CD8-positive, alpha-beta T cell (primary cell): ENCODE measurements at places on chromosomes 7 and 10. TPM values are rescaled to one million over a fixed set of nuclear protein-coding genes. Genes with fewer than 3 reads are reported as not detected.

GRCh38 chr10:72086466-72087391 is 1.6 kb downstream of the SPOCK2 start:
- DNase-seq = peak; percentile 79

GRCh38 chr10:26860102-26860442 is 686 bp downstream of the ABI1 start:
- peak; percentile 16 for DNase-seq

DNA sequence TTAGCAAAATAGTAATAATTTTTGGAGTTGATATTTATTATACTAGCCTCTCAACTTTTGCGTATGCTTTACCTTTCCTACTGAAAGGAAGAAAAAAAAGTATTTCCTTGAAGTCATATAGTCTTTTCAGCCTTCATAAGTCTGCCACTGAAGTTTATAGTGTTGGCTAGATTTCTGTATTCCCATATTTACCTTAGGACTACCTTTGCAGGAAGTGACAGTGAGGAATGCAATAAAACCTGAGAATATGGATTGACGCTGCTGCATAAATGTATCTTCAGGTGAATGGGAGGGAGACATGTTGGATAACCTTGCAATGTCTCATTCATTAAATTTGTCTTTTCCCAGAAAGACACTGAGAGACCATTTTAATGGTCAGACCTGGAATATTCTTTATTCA is 6.6 kb upstream of the LRRTM3 start:
- DNase-seq = no peak

DNA sequence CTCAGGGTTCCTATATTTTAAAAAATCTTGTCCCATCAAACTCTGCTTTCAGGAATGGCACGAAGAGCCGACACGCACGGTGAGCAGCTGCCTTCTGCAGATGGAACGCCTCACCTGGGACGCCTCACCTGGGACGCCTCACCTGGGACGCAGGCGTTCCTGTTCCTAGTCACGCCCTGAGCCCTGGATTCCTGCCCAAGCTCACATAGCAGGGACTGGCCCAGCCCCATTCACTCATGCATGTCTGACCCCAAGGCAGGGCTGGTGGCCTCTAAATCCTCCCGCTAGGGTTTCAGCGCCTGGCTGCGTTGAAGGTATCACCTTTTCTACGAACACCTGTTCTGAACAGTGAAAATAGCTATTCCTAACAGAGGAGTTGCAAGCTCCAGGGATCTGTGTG is 49.8 kb downstream of the CARD11 start:
- DNase-seq = no peak

DNA sequence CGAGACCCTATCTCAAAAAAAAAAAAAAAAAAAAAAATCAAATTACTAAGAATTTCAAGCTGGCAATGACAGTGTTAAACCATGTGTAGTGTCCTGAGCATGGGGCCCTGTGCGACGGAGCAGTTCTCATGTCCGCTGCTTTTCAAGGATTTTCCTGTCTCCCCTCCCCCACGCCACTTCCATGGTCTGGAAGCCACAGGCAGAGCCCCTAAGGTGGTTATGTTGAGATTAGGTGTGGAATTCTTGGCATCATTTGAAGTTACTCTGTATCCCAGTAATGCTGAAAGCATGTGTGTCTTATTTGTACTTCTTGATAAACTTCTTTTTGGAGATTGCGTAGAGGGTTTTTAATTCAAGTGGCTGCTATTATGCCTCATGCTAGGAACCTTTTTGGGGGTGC is 65.2 kb downstream of the PFKFB3 start:
- no peak for DNase-seq

GRCh38 chr7:81349044-81349443 is 420.8 kb downstream of the HGF start:
- DNase-seq = no peak

DNA sequence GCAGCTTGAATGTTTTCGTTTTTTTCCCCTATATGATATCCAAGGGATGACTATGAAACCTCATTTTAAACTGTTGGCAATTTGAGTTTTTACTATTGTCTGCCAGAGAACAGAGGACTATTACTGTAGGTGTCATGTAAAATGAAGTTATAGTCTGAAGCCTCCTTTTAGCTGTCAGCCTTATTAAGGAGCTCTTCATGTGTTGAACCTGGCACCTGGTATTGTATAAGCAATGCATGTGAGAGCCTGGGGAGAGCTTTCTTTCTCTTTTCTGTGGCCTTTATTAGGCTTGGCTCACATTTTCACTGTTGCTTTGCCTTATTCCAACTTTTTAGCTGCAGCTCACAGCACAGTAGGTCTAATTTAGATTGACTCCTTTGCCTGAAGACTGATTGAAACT is 119.1 kb upstream of the FOXP2 start:
- DNase-seq = no peak

DNA sequence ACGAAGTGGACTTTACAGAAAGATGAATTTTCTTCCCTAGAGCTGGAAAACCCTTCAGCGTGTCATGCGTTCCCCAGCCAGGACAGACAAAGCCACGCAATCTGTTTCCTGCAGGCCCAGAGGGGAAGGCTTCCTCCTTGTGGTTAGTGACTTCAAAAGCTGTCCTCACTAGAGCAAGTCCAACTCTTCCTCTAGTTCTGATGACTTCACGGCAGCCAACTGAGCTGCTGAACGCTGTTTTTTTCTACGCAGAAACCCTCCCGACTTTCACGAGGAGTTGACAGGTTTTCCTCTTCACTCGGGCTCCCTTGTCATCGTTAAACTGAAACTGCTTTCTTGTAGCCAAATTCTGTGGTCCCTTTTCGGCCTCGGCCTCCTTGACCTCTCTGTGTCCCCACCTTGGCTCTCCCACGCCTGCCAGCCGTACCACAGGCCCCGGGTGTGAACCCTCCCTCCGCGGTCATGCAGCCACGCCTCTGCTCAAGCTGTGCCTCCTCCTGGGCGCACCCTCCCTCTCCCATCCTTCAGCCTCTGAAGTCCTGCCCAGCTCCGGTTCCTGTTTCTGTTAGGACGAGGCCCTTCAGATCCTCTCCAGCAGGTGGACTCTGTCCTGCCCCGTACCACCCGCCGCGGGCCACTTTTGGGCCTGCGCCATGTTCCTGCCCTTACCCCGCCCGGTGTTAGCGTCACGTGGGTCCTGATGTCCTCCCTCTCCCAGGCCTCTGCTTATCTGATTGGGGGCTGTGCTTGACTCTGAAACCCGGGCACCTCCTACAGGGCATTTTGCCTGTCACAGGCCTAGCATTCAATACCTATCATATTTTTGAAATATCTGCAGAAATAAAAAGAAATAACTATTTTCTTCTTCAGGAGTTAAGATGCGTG is 39.3 kb downstream of the CUX1 start:
- DNase-seq = peak; percentile 78

- DNase-seq = no peak
Observed at GRCh38 chr7:17690030-17690429, 250.3 kb downstream of the SNX13 start.

DNA sequence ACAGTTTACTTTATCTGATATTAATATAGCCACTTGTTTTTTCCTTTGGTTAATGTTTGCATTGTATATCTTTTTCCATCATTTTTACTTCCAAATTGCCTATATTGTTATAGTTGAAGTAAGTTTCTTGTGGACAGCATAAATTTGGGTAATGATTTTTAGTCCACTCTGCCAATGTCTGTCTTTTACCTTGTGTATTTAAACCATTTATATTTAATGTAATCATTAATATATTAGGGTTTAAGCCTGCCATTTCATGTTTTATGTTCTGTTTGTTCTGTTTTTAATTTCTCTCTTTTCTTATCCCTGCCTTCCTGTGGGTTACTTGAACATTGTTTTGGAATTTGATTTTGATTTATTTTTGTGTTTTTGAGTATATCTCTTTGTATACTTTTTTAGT is 12.8 kb upstream of the NOD1 start:
- DNase-seq = no peak

- DNase-seq = no peak
Observed at GRCh38 chr10:125692601-125693523, 9.9 kb upstream of the TEX36 start.

- no peak for DNase-seq
Observed at GRCh38 chr7:29253225-29253624, 58.6 kb downstream of the CHN2 start.

- no peak for DNase-seq
Observed at GRCh38 chr7:150967349-150967748, 10.8 kb downstream of the KCNH2 start.

GRCh38 chr10:101752241-101752640 is 23.7 kb downstream of the FGF8 start:
- DNase-seq = no peak

- DNase-seq = no peak
Observed at GRCh38 chr7:80816806-80817205, 102.0 kb downstream of the SEMA3C start.

- DNase-seq = no peak
Observed at GRCh38 chr10:12740813-12741212, 260.7 kb downstream of the CCDC3 start.

GRCh38 chr7:131955679-131956078 is 399.3 kb upstream of the PODXL start:
- no peak for DNase-seq

- DNase-seq = no peak
Observed at GRCh38 chr7:31345421-31345820, 4.9 kb upstream of the NEUROD6 start.

- no peak for DNase-seq
Observed at GRCh38 chr10:13853854-13854253, 267.1 kb downstream of the PRPF18 start.

DNA sequence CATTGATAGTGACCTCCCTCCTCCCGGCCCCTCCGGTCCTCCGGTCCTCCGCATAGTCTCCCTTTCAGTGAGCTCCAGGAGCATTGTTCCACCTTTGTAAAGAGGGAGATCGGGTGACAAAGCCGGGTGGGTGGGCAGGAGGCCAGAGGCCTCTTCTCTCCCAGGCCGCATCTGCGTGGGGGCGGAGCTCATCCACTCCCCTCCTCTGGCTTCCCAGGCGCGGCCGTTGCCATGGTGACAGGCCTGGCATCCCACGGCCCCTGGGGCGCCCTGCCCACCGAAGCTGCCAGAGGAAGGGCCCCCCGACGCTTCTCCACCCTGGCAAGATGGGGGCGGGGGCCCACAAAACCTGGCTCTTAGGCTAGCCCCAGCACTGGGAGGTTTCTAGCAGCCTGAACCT is 4.4 kb upstream of the FZD9 start:
- DNase-seq = no peak

GRCh38 chr10:123139521-123140163 is 3.9 kb downstream of the HMX3 start:
- DNase-seq = no peak

- DNase-seq = no peak
Observed at GRCh38 chr7:128810997-128811396, 19.2 kb upstream of the FLNC start.

Gene SPDYE9
- not detected for total RNA-seq

Gene FAM221A
- total RNA-seq = 2.4 TPM

Gene HTR5A
- not detected for total RNA-seq

Gene DNAH11
- total RNA-seq = 0.25 TPM

Gene TAC1
- not detected for total RNA-seq

Gene COX19
- 42.4 TPM for total RNA-seq

Gene OR6V1
- total RNA-seq = not detected

Gene GAD2
- not detected for total RNA-seq

Gene AQP1
- 0.39 TPM for total RNA-seq

Gene HOXA3
- not detected for total RNA-seq
